ENCODE measurements at places on chromosomes 1 and 21. TPM values are rescaled to one million over a fixed set of nuclear protein-coding genes. Genes with fewer than 3 reads are reported as not detected.

GRCh38 chr1:55572878-55573734 is 357.9 kb upstream of the USP24 start:
- DNase-seq, result peak; percentile 81

GRCh38 chr1:181423301-181423918 is 59.9 kb upstream of the CACNA1E start:
- no peak for DNase-seq

DNA sequence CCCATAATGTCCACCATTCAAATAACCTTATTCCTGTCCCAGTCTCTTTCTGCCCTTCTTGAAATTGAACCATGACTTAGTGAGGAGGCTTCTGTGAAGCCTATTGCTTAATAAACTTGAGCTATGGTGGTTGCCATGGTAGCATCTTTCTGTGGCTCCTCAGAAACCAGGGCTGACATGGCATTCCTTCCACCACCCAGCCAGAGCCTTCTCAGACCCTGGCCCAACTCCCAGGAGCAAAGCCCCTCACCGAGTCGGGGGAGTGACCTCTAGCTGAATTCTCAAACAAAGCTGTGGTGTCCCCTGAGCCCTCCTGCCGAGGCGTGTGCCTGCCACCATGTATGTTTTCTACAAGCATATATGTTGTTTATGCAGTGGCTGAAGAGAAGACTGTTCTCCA is 259.1 kb downstream of the CACNA1E start:
- DNase-seq, result no peak

DNA sequence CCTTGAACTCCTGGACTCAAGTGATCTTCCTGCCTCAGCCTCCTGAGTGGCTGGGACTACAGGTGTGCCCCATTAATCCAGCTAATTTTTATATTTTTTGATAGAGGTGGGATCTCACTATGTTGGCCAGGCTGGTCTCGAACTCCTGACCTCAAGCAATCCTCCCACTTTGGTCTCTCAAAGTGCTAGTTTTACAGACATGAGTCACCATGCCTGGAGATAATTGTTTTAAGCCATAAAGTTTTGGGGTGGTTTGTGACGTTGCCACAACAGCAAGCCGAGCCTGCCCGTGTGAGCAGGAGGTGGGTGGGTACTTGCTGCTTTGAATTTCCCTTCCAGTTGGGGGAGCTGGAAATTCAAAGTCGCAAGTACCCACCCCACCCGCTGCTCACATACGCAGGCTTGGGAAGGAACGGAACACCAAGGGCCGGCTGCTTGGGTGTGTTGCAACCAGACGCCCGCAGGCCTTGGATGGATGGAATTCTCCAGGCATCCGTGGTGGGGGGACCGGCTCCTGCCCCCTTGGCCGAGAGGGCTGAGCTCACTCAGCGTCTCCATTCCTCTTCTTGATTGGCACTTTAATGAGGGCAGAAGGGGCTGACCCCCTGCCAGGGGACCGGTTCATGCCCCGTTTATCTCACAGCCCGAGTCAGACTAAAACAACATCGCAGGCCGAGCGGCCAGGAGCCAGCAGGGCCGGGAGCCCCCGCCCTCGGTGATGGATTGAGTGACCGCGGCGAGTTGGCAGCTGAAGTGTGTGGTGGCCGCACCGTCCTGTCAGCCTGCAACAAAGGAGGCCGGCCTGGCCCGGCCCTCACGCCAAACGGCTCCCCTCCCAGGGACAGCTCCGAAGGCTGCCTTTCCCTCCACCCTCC is 78.1 kb downstream of the DHRS3 start:
- peak; percentile 83 for DNase-seq

GRCh38 chr1:67745875-67746698 is 61.1 kb downstream of the GADD45A start:
- no peak for DNase-seq

DNA sequence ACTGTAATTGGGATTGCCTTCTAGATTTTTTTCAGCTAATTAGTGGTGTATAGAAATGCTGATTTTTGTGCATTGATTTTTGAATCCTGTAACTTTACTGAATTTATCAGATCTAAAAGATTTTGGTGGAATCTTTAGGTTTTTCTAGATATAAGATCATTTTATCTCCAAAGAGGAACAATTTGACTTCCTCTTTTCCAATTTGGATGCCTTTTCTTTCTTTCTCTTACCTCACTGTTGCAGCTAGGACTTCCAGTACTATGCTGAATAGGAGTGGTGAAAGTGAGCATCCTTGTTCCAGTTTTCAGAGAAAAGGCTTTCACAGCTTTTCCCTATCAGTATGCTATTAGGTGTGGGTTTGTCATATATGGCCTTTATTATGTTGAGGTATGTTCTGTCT is 53.6 kb downstream of the TESK2 start:
- DNase-seq, result no peak

DNA sequence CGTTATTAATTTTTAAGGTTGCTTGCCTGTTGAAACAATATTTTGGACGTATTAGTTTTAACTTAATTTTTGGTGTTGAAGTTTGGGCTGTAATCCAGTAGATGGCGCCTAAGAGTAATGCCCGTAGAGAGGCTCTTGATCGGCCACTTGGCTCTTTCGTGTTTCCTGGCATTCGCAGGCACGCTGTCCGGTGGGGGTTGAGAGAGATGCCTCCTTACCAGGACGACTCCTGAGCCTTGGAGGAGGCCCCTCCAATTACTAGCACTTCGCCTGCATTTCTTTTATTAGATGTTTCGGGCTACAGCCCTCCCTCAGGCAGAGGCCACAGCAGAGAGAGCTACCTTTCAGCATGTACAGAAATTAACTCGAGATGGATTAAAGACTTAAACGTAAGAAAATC is 12.0 kb downstream of the OR2M4 start:
- no peak for DNase-seq

- no peak for DNase-seq
These were observed 29.8 kb upstream of the COL16A1 start for GRCh38 chr1:31733389-31734219.

DNA sequence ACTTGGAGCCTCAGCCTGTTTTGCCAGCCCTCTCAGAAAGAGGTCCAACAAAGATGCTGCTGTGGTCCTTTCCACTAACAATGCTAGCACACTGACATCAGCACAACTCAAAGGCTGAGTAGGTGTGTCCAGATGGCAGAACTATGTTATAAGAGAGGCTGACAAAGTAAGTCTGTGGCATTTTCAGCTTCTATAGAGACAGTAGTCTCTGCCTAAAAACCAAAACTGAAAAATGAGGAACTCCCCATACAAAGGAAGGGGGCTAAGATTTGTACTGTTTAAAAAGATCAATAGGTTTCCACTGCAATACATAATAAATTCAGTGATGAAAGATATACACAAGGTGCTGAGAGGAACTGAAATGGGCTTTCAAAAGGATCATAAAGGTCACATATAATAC is 12.3 kb downstream of the ERO1B start:
- DNase-seq, result no peak

GSTM5 gene
- total RNA-seq, result not detected

PIK3C2B gene
- 2.8 TPM for total RNA-seq

GNG4 gene
- 0.54 TPM for total RNA-seq

CD164L2 gene
- total RNA-seq, result 0.29 TPM

KCNE2 gene
- not detected for total RNA-seq
